Transverse colon (tissue), 4 donors: ENCODE measurements at places on chromosomes 13 and 19. TPM values are rescaled to one million over a fixed set of nuclear protein-coding genes. Genes with fewer than 3 reads are reported as not detected.

The NRTN gene
- 3.8 TPM for total RNA-seq

The ALKBH7 gene
- 135 TPM for total RNA-seq

The URAD gene
- 124 TPM for total RNA-seq

The ZNF763 gene
- 7.1 TPM for total RNA-seq

The SMAD9 gene
- 4.0 TPM for total RNA-seq

The ZNF45 gene
- 19.9 TPM for total RNA-seq

The GRIK5 gene
- 1.6 TPM for total RNA-seq

The PCDH20 gene
- total RNA-seq = 1.4 TPM

The SCEL gene
- 0.32 TPM for total RNA-seq

The NCR1 gene
- not detected for total RNA-seq

The TNFSF13B gene
- total RNA-seq = not detected
